ENCODE measurements at places on chromosomes 16 and 17. TPM values are rescaled to one million over a fixed set of nuclear protein-coding genes. Genes with fewer than 3 reads are reported as not detected.

RHBDL1 gene
- 1.7 TPM for total RNA-seq

ZFP3 gene
- total RNA-seq, result 3.2 TPM

PRCD gene
- total RNA-seq, result 15.6 TPM

CHP2 gene
- total RNA-seq, result not detected

SYNGR3 gene
- not detected for total RNA-seq

CES1 gene
- total RNA-seq, result 213 TPM

SULT1A4 gene
- total RNA-seq, result 13.0 TPM

CLDN7 gene
- total RNA-seq, result 26.9 TPM

GNAO1 gene
- total RNA-seq, result 0.51 TPM

KIF2B gene
- total RNA-seq, result not detected

COX11 gene
- 34.1 TPM for total RNA-seq

MARVELD3 gene
- total RNA-seq, result not detected

TRPV3 gene
- 0.16 TPM for total RNA-seq

TP53TG3 gene
- not detected for total RNA-seq

MYOCD gene
- 0.85 TPM for total RNA-seq

WWP2 gene
- 40.9 TPM for total RNA-seq

INCA1 gene
- 1.3 TPM for total RNA-seq

KCNH6 gene
- total RNA-seq, result not detected

PRPSAP2 gene
- 16.5 TPM for total RNA-seq

GCGR gene
- not detected for total RNA-seq

FN3K gene
- total RNA-seq, result 35.8 TPM

MT1H gene
- not detected for total RNA-seq

NHERF2 gene
- total RNA-seq, result 15.1 TPM

FBXO39 gene
- total RNA-seq, result 4.7 TPM

ABCC3 gene
- 23.1 TPM for total RNA-seq

ATP2A1 gene
- not detected for total RNA-seq

CCNF gene
- total RNA-seq, result 1.8 TPM

NDEL1 gene
- 58.3 TPM for total RNA-seq

TNP2 gene
- not detected for total RNA-seq

HOXB8 gene
- not detected for total RNA-seq

TBC1D3H gene
- total RNA-seq, result not detected

MRC2 gene
- total RNA-seq, result 16.4 TPM

PRSS33 gene
- not detected for total RNA-seq

OR1F1 gene
- total RNA-seq, result not detected

COL1A1 gene
- 109 TPM for total RNA-seq

HOXB13 gene
- total RNA-seq, result 0.44 TPM

KRT40 gene
- not detected for total RNA-seq

ARHGAP44 gene
- total RNA-seq, result 3.4 TPM

KRT33A gene
- not detected for total RNA-seq

TEX19 gene
- total RNA-seq, result not detected

All from subcutaneous adipose tissue (tissue), 4 donors.